Liver (tissue), 10 donors: ENCODE measurements at places on chromosomes 12 and 14.

DNA sequence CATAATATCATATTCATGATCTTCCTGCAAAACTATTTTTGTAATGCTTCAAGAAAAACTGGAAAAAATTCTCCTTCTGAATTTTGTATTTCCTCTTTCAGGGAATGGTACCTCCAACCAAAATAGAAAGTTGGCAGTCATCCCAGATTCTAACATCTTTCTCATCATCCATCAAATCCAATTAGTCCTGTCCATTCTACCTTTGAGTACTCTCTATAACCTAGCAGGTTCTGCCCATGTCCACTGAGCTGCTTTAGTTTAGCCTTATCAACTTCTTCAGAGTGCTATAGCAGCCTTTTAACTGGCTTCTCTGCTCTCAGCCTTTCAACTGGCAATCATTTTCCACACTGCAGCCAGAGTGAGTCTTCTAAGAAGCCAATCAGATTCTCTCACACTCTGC lies 236.2 kb downstream of the AKAP6 start:
- no peak for DNase-seq

DNA sequence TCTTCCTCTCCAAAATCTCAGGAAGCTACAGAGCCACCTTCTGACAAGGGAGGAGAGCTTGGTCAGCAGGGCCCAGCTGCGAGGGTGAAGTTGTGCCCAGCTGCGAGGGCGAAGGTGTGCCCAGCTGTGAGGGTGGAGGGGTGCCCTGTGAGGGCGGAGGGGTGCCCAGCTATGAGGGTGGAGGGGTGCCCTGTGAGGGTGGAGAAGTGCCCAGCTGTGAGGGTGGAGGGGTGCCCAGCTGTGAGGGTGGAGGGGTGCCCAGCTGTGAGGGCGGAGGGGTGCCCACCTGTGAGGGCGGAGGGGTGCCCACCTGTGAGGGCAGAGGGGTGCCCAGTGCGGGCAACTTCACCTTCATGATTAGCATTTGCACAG lies 20.4 kb upstream of the TTC7B start:
- no peak for DNase-seq

GRCh38 chr12:88953029-88953586 lies 372.8 kb upstream of the KITLG start:
- no peak for DNase-seq

GRCh38 chr14:90695997-90696660 lies 120.1 kb downstream of the TTC7B start:
- no peak for DNase-seq

DNA sequence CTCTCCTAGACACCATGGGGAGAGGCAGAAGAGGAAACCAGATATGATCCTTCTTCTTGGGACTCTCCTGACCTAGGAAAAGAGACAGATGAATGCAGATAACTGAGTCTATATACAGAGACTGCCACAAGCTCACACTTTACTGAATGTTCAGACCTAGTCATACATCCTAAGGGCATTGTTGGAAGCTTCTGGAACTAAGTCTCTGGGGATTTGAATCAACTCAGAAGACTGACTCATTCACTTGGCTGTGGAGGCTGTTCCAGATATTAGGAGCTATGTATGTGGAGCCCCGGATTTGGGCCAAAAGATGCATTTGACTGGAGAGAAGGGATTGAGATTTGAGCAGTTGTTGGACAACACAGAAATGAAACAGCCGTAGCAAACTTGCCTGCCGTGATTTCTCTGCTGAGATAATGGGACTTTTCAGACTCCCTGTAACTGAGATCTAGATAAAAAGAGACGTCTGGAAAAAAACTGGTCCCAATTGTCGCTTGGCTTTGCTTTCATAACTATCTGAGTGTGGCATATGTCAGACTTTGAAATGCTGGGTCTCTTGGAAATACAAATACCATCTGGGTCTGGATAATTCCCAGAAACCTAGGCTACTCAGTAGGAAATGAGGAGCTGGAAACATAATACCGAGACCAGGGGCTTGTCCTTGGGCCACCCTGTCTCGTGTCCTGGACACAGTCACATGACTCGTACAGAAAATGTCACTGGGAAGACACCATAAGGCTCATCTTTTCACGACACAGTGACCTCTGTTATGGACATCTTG lies 396.8 kb downstream of the NUAK1 start:
- DNase-seq, result no peak

DNA sequence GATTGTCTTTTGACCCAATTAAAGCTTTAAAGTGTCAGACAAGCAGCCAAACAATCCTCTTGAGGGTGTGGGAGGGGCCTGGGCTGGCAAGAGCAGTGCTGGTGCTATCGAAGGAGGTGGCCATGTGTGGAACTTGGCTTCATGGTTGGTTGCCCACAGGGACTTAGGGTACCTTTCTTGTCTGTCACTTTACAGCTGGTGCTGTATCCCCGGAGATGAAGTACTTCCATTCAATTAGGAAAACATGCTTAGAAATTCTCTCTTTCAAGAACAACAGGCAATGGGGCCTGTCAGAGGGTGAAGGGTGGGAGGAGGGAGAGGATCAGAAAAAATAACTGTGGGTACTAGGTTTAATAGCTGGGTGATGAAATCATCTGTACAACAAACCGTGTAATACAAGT lies 86.5 kb downstream of the DAAM1 start:
- DNase-seq, result no peak

DNA sequence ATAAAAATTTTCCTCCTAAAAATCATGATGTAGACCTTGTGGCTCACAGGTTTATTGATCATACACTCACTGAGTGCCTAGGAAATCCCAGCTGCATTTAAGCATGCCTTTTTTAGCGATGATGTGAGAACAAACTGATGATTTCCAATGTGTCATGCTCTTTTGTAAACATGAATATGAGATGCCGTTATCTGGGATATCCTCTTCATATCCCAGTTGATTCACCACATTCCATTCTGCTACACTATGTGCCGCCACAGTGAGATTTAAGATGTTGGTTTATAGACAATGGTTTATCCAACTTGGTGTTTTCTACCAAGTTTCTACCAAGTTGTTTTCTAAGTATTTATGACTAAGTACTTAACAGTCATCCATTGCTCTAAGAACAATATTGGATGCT lies 5.2 kb downstream of the OR4E1 start:
- DNase-seq, result no peak
